ENCODE measurements at places on chromosomes 6 and 20.

GRCh38 chr20:49851991-49852390, 39.4 kb downstream of the SLC9A8 start:
- DNase-seq: no peak

GRCh38 chr6:163900570-163900969, 486.1 kb downstream of the QKI start:
- DNase-seq: peak; percentile 92

GRCh38 chr6:13300643-13301590, 27.4 kb downstream of the TBC1D7 start:
- no peak for DNase-seq

GRCh38 chr20:54497931-54498718, 22.7 kb downstream of the DOK5 start:
- DNase-seq: no peak

- no peak for DNase-seq
These were observed 73.3 kb downstream of the HUS1B start for GRCh38 chr6:583635-584034.

DNA sequence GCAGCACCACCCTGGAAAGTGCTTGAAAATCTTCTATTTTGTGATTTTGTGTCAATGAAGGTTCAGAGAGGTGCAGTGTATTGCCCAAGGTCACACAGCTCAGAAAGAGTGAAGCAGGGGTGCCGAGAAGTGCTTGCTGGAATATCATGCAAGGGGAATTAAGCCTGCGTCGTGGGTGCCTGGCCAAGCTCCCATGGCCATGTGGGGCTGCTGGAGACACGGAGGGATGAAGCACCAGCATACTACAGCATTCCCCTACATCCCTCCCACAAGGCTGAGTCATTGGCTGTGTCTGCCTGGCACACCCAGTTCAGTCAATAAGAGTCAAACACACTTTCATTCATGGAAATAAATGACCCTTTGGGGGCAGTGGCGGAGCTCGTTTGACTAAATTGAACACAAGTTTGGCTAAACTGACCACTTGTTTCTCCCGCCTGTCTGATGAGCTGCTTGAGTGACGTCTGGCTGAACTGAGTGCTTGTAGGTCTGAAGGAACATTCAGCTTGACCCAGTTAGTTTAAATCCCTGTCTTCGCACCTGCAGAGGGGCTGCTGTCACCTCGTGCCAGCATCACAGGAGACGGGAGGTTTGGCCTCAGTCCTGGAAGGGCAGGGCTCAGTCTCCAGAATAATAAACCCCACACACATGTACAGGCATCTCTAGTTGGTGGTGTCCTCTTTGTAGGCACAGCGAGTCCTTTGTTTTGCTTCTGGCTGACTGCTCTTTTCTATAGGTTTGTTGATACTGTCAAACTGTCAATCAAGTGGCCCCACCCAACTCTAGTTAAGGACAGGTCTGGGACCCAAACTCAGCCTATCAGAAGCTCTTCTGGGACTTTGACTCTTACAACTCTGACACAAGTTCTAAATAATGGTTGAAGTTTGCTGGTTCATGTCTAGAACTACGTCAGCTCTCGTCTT, 8.4 kb upstream of the TGM2 start:
- DNase-seq: peak; percentile 92

- DNase-seq: no peak
These were observed 18.9 kb downstream of the ZNF831 start for GRCh38 chr20:59182401-59183044.

DNA sequence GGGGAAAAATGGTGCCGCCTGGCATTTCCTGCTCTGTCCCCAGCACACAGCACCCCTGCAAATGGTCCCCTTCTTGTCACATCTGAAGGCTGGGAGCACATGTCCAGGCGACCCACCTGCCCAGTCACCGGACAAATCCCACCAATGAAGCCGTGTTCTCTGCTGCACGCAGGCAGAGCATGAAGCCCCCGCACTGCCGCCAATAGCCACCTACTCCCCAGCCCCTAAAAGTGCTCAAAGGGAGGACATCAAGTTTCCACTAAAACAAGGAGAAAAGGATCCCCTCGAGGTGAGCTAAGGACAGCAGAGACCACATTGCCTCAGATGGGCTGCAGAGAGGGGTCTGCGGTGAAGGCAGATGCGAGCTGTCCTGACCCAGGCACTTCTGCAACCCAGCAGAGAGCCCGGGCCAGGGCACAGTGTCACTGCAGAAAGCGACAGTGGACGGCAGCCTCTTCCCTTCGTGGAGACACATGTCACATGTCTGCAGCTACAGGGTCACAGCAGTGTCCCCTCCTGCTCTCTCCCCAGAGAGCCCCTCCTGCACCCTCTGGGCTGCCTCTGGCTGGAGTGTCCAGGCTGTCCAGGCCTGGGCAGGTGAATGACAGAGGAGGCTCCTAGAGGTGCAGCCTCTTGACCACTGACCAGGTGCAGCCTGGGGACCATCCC, 221.5 kb downstream of the PREX1 start:
- DNase-seq: no peak

GRCh38 chr6:142820338-142821051, 124.5 kb downstream of the HIVEP2 start:
- no peak for DNase-seq

DNA sequence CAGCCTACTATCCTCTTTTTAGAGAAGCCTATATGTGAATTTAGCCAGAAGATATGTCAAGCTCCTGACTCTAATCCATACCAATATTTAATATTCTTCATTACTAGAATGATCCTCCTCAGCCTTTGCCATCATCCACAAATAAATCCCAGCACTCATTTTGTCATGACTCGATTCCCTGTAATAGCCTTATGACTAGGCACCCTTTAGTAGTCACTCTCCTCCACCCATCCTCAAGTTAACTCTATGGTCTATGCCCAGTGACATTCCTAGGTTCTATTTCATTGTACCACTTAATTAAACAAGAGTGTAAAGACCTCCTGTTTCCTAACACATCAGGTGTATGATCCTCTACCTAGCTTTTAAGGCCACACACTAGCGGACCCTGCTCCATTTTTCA, 450.4 kb upstream of the CITED2 start:
- DNase-seq: no peak

DNA sequence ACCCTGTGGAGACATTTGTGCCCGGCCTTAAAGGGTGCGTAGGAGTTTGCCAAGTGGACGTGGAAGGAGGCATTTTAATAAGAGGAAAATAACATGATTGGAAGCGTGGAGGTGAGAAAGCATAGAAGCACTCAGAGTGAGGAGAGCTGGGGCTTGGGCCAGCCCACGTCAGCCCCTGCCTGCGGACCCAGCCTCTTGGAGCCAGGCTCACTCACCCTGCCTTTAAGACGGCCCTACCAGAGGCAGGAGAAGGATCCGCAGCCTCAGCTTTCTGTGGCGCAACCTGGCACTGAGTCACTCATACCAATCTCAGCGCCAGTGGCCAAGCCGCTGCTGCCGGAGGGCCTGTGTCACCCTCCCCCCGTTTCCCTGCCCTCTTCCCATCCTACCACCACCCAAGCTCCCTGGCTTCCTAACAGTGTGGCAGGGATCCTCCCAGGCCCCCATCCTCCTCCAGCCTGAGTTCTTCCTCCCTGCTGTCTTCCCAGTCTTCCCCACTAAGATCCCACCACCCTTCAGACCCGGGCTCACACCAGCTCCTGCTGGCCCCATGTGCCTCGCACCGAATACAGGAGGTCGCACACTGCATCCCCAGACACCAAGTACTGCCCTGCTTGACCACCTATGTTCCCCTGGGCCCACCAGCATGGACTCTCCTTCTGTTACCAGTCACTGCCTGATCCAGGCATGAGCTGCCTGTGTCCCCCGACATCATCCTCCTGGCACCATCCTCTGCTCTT, 285.2 kb downstream of the UST start:
- peak; percentile 95 for DNase-seq

DNA sequence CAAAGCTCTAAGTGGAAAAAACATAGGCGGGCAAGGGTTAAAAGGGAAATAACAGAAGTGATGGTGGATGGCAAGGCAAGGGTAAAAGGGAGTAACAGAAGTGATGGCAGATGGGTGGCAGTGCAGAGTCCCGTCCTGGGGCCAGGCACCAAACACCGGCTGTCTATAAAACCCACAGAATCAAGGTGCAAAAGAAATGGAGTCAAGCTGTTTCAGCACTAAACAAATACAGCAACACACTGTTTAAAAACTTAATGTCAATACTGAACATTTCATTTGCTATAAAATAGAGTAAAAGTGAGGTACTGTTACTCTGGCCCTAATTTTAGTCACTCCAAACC, 87.6 kb downstream of the MAN1A1 start:
- DNase-seq: no peak

DNA sequence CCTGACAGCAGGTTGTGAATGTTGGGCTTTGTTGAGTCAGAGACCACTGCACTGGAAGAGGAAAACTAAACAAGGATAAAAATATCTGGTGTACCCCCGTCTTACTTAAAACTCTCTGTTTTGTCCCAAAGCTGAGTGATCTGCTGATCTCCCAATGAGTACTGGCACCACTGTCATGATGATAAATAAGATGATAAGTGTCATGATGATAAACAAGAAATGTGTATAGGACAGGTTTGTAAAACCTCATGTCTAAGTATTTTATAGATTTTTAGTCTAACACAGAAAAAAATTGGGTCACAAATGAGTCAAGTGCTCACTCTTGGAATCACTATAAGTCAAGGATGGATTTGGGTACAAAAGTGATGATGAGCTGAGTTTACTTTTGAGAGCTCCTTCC, 8.5 kb upstream of the SIM1 start:
- no peak for DNase-seq

DNA sequence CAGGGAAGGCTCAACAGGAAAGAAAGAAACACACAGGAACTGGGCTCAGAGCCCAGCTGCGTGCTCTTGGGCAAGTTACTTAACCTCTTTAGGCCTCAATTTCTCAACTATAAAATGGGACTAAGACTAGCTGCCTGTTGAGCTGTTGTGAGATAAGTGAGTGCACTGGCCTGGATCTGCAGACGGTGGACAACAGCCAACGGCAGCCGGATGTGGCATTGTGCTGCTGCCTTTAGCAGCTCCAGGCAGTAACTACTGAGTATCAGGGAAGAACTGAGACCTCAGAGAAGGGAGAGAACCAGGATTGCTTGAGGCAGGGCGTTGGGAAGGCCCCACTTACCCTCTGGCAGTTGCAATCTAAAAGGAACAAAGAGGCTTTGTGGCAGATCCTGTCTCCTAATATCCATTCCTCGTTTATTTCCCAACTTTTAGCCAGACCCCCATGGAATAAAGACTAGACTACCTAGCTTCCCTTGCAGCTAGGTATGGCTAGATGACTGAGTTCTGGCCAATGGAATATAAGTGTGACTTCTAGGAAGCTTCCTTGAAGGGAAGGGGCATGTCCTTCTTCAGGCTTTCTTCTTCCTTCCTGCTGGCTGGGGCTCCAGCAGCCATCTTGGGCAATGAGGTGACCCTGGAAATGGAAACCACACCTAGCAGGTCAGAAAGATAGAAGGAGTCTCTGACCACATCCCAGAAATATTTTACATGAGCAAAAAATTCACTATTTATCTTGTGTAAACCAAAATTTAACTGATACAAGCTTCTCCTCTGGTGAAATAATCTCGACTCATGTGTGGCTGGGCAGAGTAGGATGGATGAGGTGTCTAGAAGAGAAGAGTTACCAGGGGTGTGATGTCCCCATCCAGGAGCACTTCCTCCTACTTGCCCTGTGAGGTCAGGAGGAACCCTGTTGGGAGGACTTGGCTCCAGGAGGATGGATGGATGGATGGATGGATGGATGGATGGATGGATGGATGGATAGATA, 67.6 kb downstream of the MRPL14 start:
- no peak for DNase-seq

DNA sequence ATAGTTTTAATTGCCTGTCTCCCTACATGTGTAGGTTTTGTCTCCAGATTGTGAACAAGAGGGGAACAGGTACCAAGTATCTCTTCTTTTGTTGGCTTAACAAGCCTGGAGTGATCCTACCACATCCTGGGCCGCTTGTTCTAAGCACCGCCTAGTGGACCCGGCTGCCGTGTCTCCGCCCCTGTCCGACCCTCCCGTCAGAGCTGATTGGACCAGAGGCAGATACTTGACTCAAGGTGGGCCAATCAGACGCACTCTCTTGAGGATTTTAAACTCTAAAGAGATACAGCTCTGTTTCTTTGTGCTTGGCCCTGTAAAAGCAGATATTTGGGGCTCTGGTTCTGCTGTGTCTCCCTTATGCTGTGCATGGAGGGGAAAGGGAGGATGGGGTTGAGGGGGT, 68.2 kb downstream of the PRDM1 start:
- no peak for DNase-seq

GRCh38 chr6:31194061-31194834, 23.8 kb upstream of the POU5F1 start:
- DNase-seq: no peak

GRCh38 chr6:21423106-21423854, 170.3 kb upstream of the SOX4 start:
- DNase-seq: no peak

DNA sequence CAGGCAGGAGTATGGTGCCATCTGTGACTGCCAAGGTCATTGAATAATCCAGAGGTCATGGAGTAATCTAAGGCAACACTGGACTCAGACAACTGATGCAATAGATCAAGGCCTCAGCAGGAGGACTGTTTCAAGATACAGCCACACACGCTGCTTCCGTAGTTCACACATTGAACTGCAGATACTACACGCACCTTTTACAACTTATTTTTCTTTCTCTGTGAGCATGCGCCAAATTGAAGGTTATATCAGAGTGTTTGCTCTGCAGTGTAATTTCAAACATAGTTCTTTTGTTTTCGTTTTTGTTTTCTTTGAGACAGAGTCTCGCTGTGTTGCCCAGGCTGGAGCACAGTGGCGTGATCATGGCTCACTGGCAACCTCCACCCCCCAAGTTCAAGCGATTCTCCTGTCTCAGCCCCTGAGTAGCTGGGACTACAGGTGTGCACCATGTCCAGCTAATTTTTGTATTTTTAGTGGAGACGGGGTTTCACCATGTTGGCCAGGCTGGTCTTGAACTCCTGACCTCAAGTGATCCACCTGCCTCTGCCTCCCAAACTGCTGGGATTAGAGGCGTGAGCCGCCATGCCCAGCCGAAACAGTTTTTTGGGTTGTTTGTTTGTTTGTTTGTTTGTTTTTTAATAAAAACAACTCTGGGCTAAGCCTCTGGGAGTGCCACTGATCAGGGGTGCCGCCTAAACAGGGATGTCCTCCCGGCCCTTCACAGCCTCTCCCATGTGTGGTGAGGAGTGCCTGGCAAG, 96.6 kb upstream of the NAA20 start:
- DNase-seq: no peak

DNA sequence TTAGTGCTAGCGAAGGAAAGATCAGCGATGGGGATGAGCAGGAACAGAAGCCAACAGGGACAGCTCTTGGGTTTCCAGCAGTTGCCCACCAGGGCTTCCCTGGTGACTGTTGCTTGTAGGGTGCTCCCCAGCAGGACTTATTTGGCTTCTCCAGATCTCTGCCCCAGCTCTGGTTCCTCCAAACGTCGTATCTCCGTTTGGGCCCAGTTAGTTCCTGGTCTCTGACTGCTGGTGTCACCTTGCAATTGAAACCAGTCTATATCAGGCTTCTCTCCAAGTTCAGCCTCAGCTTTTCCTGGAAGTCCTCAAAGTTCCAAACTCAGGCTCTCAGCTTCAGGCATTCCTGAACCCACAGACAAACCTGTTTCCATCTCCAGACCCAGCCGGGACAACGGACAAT, 70.8 kb upstream of the NXT1 start:
- DNase-seq: no peak

- no peak for DNase-seq
These were observed 96.6 kb upstream of the FOXP4 start for GRCh38 chr6:41449399-41450245.

- no peak for DNase-seq
These were observed 31.3 kb downstream of the NSFL1C start for GRCh38 chr20:1435337-1435699.

- no peak for DNase-seq
These were observed 728.3 kb downstream of the MAFB start for GRCh38 chr20:39960522-39961428.
